ENCODE measurements at places on chromosomes 5 and 9.

DNA sequence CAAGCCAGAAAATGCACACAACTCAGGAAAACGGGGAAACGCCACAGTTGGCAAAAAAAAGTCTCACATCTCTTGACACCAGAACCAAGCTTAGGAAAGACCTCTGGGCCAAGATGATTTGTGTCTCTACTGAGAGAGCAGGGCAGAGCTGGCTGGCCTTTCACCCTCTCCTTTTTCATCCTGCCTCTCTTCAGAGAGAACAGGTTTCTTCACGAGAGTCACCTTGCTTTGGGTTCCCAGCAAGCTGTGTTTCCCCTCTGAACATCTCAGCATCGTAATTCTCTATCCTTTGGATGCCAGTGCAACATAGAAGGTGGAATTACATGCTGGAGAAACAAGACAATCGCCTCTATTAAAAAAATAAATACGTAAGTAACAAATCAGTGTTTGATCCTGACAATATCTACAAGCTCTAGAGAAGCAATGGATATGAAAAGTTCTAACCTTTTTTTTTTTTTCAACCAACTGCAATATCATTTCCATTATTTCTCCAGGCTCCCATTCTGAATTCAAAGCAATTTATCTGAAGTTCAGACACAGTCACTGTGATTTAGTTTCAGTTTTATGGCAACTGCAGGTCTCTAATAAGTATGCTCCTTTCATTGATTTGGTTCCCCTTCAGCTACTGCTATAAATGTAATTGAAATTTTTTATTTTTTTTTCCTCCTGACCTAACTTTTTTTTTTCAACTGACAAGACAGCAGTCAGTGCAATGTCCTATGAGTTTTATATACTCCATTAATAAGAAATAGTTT is 708.6 kb downstream of the DTWD2 start:
- DNase-seq = no peak

DNA sequence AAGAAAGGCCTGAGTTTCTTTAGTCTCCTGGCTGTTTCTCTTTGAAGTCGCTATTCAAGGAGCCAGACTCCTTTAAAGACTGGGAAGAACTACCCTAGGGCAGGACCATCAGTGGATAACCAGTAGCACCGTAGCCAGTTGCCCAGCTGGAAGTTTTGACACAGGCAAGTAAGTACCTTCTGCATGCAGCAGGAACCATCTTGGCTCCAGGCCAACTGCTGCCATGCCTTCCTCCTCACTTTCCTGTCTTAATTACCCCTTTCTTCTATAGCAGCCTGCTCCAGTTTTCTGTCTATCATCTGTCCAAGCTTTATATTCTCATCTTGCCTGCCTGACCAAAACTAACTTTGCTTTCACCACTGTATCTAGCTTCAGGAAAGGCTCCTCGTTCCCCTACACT is 149.7 kb upstream of the SV2C start:
- peak; percentile 15 for DNase-seq

DNA sequence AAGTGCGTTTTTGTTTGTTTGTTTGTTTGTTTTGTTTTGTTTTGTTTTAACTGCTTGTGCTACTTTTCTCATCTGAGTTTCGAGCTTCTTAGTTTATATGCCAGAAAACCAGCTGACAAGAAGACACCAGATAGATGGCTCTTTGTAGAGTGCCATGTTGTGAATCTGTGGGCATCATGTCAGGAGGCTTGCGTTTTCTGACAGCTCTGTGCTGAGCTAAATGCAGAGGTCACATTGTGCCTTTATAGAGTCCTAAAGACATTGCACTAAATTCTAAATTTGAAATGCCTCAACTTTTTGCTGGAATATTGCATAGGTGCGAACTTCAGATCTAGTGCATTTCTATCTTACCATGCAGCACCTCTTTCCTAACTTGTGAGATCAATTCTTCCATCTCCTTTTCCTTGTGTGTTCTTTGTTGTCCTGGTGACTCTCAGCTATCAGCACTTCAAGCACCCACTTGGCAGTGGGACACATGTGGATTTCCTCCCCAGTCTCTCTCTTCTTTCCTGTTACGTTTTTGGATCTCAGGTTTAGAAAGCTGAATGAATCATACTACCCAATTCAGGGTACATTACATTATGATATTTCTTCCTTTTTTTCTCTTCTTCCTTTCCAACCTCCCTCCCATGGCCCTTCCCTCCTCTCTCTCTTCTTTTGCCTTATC is 379.0 kb upstream of the RPS23 start:
- DNase-seq = no peak

GRCh38 chr5:135438636-135439221 is 8.4 kb downstream of the DCANP1 start:
- no peak for DNase-seq

DNA sequence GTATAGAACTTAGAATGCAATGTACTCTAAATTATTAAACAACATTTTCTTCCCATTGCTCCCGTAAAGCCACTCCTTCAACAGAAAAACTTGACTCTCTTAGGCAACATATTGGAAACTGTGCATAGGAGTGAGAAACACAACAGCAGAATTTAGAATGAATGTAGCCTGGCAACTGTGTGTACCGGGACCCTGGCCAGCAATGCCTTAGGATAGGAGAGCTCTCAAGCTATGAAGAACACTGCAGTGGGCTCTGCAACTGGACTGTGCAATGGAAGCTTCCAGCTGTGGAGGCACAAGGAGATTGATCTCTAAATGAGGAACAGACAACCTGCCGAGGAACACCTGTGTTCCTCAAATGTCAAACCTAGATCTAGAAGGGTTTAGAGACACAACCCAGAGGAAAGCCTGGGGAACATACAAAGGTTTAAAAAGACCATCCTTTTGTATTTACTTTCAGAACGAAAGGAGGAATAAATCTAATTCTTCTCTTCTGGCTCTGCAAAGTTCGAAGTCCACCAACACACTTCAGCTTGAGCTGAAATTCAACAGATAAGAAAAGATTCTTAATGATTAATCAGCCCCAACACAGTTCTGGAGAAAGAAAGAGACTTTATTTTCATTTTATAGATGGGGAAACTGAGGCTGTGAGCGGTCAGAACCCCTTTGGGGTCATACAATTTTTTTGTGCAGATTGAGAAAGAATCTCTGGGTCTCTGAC is 51.5 kb upstream of the ARL15 start:
- DNase-seq = no peak

DNA sequence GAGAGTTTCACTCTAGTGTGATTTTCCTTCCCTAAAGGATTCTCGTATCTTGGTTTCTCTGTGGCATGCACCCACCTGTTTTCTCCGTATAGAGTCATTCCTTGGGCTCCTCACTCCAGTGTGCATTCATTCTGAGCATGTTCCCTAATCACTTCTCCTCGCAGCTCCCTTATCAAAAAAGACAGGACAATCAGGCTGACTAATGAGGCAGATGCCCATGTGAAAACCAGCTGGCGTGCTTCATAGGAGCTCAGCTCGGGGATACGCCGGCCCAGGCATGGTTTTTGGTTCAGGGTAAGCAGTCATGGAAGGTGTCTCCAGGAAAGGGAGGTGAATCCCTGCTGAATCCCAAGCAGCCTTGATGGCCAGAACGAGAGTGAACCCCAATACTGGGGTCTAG is 41.2 kb upstream of the INSYN2B start:
- no peak for DNase-seq

- no peak for DNase-seq
These were observed 80.3 kb upstream of the SARDH start for GRCh38 chr9:133818444-133818843.

GRCh38 chr9:128635266-128636023 is 21.2 kb downstream of the DYNC2I2 start:
- DNase-seq = peak; percentile 9

DNA sequence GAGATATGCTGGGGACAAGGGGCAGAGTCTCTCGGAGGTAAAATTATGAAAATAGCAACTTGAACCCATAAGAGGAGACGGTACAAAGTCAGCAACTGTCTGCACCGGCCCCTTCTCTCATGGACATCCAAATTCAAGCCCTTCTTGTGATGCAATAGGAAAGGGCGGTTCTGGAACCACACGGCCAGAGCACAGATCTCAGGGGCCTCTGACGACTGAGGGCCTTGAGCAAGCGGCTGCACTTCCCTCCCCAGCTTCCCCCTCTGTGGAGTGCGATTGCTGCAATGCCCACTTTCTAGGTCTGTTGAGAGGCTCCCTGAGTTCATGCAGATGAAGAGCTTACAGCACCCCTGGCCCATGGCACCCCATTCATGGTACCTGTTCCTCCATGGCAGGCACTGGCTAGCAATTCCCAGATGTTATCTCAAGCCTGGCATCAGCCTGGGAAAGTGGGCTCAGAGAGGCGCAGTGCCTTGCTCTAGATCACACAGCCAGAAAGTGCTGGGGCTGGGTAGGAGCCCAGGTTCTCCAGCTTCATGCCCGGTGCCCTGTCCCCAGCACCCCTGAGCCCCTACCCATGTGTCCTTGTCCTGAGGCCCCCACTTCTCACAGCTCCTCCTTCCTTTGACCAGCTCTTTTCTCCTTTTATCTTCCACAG is 17.7 kb upstream of the CPLX2 start:
- DNase-seq = peak; percentile 96

DNA sequence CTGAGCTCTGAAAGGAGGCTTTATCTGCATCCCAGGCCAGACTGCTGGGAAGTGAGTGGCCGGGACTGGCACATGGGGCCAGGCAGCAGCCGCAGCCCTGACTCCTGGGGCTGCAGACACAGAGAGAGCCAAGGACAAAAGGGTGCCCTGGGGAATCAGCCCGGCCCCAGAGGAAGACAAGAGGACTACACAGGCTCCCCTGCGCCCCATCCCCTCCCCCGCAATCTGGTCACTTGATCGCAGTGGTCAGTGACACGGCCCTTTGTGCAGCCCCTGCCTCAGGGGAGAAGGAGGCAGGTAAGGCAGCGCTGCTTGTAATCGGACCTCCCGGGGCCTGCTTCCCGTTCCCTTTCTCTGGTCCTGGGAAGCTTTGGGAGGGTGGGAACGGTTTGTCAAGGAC is 55.5 kb upstream of the FUBP3 start:
- DNase-seq = no peak

GRCh38 chr5:113487416-113487780 is 855 bp downstream of the MCC start:
- peak; percentile 3 for DNase-seq

DNA sequence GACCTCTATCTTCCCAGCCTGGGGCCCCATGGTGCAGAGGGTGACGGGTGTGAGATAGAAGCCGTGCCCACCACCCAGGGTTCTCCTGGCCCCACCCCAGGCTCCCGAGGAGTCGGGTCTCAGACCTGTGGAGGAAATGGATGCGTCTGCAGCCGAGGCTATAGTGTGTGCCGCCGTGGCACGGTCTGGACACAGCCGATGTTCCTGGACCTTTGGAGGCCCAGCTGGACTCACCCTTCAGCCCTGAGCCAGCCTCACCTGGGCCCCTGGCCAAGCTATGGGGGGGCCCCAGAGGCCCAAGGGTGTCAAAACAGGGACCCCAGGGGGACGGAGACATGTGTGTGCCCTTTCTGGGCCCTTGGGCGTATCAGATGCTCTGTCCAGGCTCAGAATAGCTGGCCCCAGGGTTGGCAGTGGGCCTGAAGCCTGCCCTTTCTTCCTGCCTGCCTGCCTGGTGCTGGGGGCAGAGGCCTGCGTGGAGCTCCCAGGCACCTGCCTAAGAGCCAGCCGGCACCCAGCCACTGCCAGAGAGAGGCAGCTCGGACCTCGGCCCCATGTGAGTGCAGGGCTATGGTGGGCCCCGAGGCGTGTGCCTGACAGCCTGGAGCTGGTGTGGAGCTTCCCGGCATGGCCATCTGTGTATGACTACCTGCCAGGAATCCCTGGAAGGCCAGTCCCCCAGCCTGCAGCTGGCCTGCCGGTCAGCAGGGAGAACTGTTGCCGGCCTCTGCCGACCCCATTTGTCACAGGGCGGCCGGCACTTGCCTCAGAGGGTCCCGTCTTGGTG is 41.8 kb downstream of the KCNT1 start:
- no peak for DNase-seq

DNA sequence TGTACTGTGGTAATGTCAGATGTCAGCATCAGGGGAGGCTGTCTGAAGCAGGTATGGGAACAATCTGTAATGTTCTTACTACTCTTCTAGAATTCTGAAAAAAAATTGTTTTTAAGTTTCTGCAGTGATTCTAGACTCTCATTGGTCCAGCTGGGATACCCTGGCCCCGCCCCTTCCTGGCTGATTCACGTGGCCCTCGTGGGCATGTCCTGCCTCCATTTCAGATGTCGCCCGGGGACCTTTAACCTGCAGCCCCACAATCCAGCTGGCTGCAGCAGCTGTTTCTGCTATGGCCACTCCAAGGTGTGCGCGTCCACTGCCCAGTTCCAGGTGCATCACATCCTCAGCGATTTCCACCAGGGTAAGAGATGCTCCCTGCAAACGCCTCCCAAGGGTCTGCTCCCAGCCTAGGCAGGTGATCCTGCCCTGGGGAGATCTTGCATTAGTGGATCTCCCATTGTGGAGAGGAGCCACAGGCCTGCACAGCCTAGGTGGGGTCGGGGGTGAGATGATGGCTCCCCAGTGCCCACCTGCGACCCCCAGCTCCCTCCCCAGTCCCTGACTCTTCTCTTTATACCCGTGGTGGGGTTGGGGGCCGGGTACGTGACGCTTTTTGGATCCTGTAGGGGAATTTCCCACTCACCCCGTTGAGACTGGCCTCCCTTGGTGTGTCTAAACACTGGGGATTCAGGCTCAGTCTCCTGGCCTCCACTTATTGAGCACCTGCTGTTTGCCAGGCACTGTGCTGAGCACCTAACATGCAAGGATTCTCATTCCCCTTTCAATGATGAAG is 36.5 kb downstream of the LAMC3 start:
- DNase-seq = no peak

DNA sequence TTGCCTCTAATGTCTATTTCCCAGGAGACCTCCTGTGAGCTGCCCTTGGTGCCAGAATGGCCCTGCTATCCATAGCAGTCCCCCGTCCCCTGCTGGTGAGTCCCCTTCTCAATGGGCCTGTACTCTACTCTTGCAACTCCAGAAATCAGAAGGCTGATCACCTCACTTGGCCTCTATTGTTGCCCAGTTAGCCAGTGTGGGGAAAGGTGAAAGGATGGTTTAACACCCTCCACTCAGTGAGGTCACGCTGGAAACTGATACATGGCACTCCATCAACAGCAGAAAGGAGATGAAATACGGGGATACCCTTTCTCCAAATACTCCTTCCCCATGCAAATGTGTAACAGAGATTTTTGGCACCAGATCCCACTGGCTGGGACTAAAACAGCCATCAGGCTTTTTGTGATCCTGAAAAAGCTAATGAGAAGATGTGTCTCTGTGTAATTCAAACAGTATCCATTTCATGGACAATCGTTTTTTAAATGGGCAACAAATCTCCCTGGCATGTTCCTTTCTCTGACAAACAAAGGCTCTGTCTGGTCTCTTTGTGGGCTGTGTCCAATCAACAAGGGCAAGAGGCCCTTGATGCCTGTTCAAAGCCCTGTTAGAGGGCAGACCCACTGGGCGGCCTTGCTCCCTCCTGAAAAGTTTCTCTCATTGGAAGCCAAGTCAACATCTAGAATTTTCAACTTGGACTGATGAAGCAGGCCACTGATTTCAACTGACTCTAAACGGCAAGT is 343.7 kb downstream of the SPOCK1 start:
- DNase-seq = no peak

GRCh38 chr9:86925686-86926085 is 21.6 kb downstream of the GAS1 start:
- DNase-seq = no peak
